Stimulated activated CD4-positive, alpha-beta T cell treated with anti-CD3 and anti-CD28 coated beads, Interleukin-4, amount 100 ng/mL, for 24 hours (primary cell): ENCODE measurements at places on chromosomes 5 and 9.
A peak's percentile ranks its signal among the peaks of the same experiment; 100 is the strongest.

GRCh38 chr9:13845460-13845859, 468.5 kb downstream of the NFIB start:
- DNase-seq = no peak

- no peak for DNase-seq
Measured at GRCh38 chr5:33369485-33370465, 71.0 kb upstream of the TARS1 start.

DNA sequence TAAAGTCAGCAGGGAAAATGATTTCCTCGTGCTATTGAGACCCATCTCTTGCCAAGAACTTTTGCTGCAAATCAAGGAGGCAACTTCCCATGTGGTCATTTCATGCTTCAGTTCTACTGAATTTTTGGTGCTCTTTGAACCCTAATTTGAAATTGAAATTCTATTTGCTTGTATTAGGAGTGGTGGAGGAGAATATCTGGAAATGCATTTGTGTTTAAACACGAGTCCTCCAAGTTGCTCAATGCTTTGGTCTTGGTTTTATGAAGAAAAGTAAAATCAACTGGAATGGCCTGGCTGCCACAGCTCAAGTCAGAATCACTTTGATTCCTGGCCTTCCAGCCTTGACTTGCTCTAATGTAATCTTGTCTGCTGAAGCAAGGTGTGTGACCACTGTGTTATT, 613.2 kb downstream of the TLE1 start:
- no peak for DNase-seq

DNA sequence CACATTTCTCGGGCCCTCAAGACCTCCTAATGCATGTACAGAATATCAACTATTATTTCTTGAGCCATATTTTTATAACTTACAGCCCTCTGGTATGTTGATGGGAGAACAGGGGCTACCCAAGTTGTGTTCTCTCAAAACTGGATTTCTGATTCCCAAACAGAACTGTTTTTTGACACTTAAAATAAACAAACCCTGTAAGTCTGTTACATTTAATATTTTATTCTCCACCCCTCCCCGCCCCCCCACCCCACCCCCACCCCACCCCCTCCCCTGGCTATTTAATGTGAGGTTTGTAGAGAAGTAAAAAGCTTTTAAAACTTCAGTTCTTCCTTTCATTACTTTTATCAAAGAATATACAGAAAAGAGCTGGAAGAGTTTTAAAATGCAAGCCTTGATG, 77.9 kb downstream of the FOXB2 start:
- DNase-seq = no peak

DNA sequence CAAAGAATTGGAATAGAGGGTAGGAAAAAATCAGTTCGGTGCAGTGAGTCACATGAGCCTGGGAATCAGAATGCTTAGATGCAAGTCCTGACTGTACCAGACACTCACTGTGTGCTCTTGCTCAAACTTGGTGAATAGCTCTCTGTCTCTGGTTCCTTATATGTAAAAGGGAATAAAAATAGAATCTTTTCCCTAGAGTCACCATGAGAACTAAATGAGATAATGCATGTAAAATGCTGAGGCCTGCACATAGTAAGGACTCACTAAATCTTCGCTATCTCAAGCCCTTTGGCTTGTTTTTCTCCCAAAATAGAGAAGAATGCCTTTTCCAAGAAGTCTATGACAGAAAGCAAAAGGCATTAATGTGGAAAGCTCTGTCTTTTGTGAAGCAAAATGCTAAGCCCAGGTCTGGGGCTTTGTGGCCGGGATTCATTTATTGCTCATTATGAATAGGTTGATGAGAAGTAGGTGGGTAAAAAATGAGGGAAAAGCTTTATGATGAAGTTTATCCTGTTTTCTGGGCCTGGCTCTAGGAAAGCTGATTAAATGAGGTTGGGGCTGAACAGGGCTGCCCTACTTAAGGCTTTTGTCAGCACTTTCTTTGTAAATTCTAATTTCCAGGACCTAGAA, 483.3 kb downstream of the DMAC1 start:
- no peak for DNase-seq

DNA sequence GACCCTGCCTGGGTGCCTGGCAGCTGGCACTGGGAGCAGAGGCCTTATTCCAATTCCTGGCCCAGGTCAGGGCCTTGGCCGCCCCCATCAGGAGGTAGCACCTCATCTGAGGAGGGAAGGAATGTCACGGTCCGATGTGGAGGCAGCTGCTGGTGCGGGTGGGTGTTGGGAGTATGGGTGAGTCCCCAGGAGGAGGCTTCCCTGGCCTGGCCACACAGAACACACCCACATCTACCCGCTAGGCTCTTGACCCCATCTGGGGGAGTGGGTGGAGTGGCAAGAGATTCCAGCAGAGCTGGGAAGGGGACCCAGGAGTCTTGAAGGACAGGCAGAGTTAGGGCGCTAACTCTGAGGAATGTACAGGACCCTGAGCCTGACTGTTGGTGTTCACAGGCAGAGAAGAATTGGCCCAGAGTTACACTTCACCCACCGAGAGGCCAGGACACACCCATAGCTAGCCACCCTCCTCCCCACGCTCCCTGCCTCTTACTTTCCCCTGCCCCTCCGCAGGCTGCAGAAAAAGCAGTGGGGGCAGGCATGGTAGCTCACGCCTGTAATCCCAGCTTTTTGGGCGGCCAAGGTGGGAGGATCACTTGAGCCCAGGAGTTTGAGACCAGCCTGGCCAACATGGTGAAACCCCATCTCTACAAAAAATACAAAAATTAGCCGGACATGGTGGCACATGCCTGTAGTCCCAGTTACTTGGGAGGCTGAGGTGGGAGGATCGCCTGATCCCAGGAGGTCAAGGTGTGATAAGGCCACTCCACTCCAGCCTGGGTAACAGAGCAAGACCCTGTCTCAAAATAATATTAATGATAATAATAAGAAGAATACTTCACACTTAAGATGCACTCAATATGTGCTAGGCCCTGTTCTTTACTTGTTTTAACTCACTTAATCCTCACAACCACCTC, 6.0 kb downstream of the OLFML2A start:
- no peak for DNase-seq

DNA sequence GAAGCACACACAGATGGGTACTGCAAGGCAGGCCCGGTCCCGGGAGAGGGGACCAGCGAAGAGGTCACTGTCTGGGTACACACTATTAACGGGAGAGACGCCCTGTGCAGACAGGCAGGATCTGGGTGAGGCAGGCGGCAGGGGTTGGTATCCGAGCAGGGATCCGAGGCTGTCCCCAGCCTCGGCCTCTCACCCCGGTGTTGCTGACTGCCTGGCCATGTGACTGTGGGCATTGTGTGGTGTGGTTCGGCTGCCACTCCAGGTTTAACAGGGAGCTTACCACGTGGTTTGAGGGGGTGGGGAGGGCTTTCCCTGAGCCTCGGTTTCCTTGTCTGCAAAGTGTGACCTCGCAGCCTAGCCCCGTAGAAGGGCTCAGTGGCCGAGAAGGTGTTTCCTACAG, 11.1 kb upstream of the RALGDS start:
- no peak for DNase-seq

DNA sequence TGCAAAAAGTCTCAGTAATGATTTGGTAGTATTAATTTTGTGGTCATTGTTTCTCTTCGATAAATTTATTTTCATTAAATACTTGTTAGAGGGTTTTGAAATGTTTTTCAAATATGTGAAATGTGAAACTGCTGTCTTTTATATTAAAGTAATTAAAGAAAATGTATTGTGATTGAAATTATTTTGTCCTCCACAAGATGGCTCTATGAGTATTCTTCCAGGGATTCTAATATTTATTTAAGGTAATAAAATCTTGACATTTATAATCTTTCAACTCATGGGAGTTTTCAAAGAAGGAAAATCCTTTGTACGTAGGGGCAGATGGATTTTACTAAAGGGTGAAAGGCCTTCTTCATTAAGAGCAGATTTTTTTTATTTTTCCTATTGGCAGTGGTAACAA, 19.3 kb downstream of the ISOC1 start:
- DNase-seq = no peak

DNA sequence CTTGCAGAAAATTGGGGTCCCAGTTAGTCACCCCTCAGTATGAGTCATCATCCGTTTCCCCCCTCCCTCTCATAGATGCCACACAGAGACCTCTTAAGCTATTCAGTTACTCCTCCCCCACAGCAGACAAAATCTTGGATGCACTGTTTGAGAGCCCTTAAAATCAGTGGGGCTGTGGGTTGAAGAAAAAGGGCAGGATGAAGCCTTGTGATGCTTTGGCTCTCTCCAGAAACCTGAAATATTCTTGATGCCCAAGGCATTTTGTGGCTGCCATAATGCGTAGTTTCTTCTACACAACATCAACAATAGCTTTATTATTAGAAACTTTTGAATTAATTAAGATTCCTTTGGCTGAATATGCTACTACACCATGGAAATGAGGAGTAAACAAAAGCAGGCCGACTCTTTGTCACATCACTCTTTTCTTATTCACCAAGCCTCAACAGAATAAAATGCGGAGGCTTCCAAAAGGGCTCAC, 133.8 kb downstream of the MRPS30 start:
- no peak for DNase-seq

DNA sequence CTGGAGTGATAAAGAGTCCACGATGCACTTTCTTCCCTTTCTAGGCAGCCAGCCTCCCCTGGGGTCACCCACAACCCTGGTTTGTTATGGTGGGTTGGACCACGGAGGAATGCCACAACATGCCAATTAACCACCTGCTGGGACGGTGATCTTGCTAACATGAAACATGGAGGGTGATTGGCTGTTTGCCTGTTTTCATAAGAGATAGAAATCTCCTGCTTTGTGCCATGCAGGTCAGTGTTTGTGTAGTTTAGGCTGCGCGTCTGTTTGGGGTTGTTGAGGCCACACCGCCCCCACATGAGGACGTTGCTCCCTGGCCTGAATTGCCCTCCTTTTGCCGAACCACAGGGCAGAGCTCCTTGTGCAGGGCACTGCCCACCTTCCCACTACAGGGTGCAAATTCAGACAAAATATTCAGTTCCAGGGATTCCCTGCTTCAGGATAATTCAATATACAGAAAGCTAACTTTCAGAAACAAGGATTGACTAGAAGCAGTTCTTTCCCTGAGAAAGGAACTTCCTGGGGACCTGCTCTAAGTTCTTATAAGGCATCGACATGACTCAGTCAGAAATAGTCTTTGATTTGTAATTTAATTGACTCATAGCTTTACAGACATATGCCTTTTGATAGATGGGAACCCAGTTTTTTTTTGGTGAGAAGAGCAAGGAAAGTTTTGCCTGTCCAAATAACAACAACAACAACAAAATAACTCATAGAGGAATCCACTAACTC, 427.6 kb downstream of the GADD45G start:
- DNase-seq = no peak

- peak; percentile 57 for DNase-seq
Measured at GRCh38 chr9:125409637-125410521, 148.3 kb downstream of the GAPVD1 start.

- no peak for DNase-seq
Measured at GRCh38 chr5:132773114-132773513, 3.9 kb downstream of the SEPTIN8 start.

GRCh38 chr5:69049796-69050195, 44.0 kb upstream of the SLC30A5 start:
- no peak for DNase-seq

GRCh38 chr5:68460147-68460798, 244.7 kb downstream of the PIK3R1 start:
- DNase-seq = peak; percentile 64

DNA sequence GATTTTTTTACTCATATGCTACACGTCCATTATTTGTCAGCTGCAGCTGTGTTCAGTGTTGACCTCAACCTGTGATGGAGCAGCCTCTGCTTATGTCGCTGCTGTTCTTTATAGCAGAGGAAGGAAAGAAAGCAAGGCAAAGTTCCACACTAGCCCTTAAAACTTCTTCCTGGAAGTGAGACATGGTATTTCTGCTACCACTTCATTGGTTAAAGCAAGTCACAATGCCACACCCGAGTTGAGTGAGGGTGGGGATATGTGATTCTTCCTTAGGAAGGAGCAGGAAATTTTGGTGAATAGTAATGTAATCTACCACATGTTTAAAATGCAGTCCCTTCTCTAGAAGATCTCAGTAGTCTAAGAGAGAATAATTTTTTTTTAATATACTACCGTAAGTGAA, 224.8 kb upstream of the DMRT1 start:
- no peak for DNase-seq

DNA sequence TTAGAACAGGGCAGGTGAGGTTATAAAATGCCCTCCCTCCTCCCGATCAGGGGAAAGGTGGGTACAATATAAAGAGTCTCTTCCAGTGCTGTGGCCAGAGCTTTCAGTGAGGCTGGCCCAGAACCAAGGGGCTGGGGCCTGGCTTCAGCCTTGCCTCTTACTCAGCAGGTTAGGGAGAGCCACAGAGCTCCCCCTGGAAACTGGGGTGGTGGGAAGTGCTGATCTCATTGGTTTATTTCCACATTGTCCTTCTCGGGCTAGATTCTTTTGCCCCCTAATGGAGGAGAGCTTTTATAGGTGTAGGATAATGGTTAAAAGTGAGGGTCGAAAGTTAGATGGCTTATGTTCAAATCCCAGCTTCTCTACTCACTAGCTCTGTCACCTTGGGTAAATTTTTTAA, 186.7 kb upstream of the TBC1D2 start:
- DNase-seq = no peak

DNA sequence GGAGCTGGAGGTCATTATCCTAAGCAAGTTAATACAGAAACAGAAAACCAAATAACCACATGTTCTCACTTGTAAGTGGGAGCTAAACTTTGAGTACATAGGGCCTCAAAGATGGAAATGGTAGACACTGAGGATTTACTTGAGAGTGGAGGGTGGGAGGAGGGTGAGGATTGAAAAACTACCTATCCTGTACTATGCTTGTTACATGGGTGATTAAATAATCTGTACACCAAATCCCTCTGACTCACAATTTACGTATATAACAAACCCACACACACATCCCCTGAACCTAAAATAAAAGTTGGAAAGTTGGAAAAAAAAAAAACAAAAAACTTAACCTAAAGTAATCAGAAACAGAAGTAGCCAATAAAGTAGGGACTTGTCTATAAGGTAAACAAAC, 48.8 kb upstream of the LARP1 start:
- DNase-seq = no peak

GRCh38 chr9:127049044-127049443, 73.4 kb downstream of the ANGPTL2 start:
- peak; percentile 23 for DNase-seq

DNA sequence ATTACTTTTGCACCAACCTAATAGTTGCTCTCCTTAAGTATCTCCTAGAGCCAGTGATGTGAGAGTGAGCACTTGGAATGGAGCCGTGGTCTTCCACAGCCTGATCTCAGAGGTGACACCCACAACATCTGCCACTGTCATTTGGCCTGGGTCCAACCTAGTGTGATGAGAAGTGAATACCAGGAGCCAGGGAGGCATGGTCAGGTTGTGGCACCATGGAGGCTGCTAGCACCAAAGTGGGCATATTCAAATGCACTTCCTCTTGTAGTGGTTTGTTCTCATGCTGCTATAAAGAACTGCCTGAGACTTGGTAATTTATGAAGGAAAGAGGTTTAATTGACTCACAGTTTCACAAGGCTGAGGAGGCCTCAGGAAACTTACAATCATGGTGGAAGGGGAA, 22.6 kb upstream of the CEP72 start:
- DNase-seq = no peak
